AG04449 (cell line): ENCODE measurements at places on chromosomes 7 and 10.

GRCh38 chr10:43980313-43980712 is 331.6 kb upstream of the ZNF32 start:
- no peak for DNase-seq

GRCh38 chr10:78910476-78910875 is 158.3 kb upstream of the ZMIZ1 start:
- no peak for DNase-seq

GRCh38 chr10:24554036-24554435 is 169.7 kb downstream of the ARHGAP21 start:
- DNase-seq: no peak

- DNase-seq: peak; percentile 16
These were observed 17.7 kb downstream of the CLIP2 start for GRCh38 chr7:74306730-74307469.

- DNase-seq: no peak
These were observed 70.2 kb downstream of the SORCS3 start for GRCh38 chr10:104711302-104711721.

- DNase-seq: no peak
These were observed 38.1 kb downstream of the UBE2H start for GRCh38 chr7:129914536-129915272.

GRCh38 chr7:133977409-133978274 is 149.5 kb upstream of the LRGUK start:
- no peak for DNase-seq

GRCh38 chr10:45461034-45461433 is 87.0 kb downstream of the ALOX5 start:
- no peak for DNase-seq

DNA sequence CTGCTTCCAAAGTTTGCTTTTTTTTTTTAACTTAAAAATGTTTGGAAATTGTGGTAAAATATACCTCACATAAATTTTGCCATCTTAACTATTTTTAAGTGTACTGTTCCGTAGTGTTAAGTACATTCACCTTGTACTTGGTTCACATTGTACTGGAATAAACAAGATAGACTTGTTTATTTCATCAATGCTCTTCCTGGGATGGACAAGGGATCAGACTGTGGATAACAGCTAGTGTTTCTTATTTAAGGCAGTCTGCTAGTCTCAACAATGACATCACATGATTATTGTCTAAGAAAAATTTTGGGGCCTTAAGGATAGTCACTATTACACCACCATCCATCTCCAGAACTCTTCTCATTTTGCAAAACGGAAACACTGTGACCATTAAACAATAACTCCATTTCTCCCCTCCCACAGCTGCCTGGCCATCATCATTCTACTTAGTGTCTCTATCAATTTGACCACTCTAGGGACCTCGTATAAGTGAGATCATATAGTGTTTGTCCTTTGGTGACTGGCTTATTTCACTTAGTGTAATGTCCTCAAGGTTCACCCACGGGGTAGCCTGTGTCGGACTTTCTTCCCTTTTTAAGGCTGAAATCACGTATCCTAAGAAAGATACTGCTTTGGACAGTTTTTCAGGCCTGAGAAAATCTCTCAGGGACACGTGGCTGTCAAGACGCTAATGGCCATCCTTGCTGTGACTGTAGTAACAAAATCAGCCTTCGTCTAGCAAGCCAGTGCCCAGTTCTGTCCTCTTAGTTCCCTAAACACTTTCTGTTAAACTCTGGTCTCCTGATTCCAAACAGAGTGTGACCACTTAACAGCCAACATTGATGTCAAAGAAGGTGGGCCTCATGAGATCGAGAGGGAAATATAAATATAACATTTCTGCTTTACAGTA is 305.2 kb downstream of the FRMD4A start:
- no peak for DNase-seq

DNA sequence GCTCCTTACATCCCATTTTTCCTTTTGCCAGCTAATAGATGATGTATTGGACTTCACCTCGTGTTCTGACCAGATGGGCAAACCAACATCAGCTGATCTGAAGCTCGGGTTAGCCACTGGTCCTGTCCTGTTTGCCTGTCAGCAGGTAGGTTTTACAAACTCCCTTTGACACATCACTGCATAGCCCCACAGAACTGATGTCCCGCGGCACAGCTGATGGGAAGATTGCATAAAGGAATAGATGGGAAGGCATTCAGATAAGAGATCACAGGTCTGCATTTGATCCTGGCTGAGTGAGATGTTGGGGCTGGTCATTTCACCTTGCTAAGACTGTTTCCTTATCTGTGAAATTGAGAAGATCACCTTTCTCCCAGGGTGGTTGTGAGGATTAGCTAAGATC is 37.9 kb downstream of the PDSS1 start:
- DNase-seq: no peak

DNA sequence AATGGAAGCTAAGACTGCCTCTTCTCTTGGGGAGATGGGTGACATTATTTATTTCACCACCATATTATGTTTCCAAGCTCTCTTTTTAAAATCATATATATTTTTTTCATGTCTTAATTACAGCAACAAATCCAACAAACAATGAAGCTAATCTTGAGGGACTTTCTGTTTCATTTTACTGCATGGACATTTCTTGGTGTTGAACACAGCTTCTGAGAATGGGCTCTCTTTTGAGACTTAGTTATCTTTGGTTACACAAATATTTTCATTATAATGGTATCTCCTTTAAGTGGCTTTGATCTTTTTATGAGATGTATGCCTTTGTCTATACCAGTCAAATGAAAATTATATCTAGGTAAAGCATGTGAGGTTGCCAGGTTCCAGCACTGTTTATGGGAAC is 210.0 kb upstream of the LRRN3 start:
- no peak for DNase-seq

DNA sequence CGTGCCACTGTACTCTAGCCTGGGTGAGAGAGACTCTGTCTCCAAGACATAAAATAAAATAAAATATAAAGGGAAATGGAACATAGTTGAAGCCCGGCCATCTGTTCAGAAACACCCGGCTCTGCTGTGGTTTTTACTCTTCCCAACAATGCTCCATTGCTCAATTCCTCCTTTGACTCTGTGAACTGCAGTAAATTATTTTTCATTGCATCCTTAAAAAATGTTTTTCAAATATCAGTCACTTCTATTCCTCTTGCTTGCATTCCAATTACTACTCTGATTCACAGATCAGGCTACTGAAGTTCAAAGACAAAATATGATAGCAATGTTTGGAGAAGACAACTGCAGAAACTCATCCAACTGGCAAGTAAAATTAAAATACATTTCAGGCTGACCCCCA is 983.0 kb downstream of the SORCS1 start:
- DNase-seq: peak; percentile 47

- no peak for DNase-seq
These were observed 541 bp upstream of the PFKFB3 start for GRCh38 chr10:6202098-6202683.

GRCh38 chr10:90914992-90915765 is 5.7 kb downstream of the ANKRD1 start:
- no peak for DNase-seq

DNA sequence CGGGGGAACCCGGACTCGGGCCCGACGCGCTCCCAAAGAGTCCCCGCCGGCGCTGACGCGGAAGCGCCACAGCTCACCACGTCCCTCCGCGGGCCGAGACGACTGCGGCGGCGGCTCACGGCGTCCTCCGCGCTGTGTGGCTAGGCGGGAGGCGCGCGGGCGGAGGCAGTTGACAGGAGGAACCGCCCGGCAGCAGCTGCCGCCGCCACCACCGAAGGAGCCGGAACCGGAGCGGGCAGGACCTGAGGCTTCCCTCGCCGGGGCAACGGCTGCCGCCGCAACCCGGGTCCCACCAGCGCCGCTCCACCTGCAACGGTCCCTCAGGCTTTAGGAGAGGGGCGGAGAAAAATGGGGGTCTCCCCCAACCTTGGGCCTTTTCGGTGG is 334 bp downstream of the ZNF800 start:
- DNase-seq: no peak

- DNase-seq: no peak
These were observed 163.6 kb downstream of the PIP4K2A start for GRCh38 chr10:22550732-22551131.

- no peak for DNase-seq
These were observed 284.0 kb downstream of the GRID1 start for GRCh38 chr10:86082556-86082955.

DNA sequence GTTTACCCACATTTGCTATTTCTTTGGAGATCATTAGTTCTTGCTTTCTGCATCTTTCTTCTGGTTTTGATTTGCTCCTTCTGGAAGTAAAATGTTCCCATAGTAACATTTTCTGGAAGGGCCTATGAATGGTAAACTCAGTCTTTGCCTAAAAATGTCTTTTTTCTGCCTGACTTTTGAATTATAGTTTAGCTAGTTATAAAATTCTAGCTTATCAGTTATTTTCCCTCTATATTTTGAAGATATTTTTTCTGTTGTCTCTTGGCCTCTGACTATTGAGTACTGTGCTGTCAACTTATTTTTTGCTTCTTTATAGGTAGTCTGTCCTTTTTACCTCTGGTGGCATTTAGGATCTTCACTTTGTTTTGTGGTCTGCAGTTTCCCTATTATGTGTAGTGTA is 21.6 kb upstream of the MTURN start:
- DNase-seq: no peak

DNA sequence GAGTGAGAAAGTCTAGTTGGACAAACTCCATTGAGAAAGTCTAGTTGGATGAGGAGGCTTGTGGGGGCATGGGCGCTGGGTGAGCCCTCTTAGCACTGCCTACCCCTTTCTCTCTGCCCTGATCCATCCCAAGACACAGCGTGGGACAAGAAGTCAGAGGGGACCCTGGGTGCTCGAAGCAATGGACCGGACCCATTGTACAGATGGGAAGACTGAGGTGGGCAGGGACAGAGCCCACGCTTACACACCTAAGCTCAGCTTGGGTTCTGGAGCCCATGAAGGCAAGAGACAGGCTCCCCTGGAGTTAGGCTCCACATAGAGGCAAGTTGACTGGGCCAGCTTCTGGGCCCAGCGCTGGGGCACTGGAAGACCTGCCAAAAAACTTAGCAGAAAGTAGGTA is 126.8 kb upstream of the TNRC18 start:
- DNase-seq: no peak

DNA sequence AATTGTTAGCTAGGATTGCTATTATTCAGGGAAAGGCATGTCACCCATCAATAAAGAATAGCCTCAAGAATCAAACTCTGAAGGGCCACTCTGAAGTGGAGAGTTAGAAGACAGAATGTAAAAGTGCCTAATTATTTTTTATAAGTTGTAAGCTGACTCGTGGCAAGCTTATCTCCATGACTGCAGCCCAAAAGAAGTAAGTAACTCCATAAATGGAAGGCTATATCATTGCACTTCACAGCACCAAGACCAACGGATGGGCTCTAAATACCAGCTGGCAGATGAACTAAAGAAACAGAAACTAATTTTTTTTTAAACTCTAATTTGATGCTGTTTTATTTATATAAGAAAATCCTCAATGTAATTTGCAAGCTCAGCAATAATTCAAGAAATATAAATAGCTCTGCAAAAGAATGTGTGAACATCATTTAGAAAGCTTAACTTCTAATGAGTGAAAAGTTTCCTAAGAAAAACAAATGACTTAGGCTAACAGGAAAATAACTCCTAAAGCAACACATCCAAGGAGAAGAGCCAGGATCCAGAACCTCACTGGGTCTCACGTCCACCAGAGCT is 165.5 kb downstream of the SNX13 start:
- DNase-seq: no peak

- no peak for DNase-seq
These were observed 594 bp downstream of the CNNM1 start for GRCh38 chr10:99329554-99330346.

DNA sequence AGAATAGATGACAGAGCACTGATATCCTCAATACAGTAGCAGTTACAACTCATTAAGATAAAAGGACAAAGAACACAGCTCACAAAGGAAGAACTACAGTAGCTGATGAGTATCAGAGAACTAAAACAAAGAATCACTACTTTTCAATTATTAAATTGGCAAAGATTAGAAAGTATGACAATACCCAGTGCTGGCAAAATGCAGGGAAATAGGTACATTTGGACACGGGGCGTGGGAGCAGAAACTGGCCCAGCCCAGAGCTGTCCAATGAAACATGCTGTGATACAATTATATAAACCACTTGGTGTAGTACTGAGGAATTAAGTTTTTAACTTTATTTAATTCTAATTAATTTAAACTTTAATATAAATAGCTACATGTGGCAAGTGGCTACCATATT is 226.3 kb downstream of the MLLT10 start:
- DNase-seq: no peak

GRCh38 chr10:109475711-109476421 is 447.4 kb downstream of the XPNPEP1 start:
- no peak for DNase-seq

- no peak for DNase-seq
These were observed 565 bp upstream of the INA start for GRCh38 chr10:103276251-103276895.

DNA sequence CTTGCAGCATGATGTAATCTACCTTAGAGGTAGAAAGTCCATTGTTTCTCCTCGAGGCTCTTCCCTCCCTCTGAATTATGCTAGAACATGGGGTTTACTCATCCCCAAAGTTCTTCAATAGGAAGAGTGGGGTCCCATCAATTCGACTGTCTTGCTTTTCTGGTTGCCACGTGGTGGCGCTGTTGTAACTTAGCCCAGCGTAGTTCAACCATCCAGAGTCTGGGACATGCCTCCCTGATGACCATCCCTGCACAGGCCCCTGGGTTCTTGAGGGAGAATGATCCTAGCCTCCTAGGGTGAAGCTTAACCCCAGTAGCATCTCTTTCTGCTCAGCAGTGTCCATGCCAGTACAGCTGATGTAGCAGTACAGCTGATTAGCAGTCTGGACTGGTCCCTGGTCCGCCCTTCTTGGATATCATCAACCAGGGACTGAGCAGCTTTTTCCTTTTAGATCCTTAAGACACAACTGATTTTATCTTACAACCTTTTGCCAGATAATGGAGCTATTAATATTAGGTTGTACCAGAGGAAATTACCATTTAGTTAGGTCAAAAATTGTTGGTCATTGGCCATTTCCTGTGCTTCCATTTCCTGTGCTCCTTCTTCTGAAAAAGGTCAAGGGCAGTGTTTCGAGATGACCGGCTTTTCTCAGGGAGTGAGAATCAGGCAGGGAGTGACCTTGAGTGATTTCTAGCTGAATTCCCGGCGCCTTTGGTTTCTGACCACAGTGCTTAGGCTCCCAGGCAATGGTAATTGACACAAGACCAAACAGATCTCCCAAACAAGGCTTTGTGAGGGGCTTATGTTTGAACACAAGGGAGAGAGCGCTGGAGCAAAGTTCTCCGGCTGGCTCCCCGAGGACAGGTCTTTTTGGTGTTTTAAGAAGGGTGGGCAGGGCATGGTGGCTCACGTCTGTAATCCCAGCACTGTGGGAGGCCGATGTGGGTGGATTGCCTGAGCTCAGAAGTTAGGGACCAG is 65.4 kb downstream of the TACC2 start:
- no peak for DNase-seq

GRCh38 chr7:67341153-67341768 is 344.6 kb downstream of the TYW1 start:
- no peak for DNase-seq

DNA sequence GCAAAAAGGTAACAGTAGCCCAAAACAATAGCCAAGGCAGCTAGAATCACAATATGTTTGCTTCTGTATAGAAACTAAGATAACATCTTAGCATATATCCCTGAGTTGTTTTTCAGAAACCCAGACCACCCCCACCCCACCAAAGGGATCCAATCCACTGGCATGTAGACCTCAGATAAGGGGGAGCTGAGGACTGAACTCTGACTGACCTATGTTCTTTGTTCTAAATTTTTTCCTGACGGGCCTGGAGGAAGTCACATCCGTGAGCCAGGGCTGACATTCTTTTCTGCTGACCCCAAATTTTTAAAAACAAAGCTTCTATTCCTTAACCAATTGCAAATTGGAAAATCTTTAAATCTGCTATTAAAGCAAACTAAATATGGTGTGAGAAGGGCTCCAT is 493.9 kb upstream of the IGFBP3 start:
- no peak for DNase-seq
